ENCODE measurements at places on chromosomes 11 and 22. TPM values are rescaled to one million over a fixed set of nuclear protein-coding genes. Genes with fewer than 3 reads are reported as not detected.
A peak's percentile ranks its signal among the peaks of the same experiment; 100 is the strongest.

DNA sequence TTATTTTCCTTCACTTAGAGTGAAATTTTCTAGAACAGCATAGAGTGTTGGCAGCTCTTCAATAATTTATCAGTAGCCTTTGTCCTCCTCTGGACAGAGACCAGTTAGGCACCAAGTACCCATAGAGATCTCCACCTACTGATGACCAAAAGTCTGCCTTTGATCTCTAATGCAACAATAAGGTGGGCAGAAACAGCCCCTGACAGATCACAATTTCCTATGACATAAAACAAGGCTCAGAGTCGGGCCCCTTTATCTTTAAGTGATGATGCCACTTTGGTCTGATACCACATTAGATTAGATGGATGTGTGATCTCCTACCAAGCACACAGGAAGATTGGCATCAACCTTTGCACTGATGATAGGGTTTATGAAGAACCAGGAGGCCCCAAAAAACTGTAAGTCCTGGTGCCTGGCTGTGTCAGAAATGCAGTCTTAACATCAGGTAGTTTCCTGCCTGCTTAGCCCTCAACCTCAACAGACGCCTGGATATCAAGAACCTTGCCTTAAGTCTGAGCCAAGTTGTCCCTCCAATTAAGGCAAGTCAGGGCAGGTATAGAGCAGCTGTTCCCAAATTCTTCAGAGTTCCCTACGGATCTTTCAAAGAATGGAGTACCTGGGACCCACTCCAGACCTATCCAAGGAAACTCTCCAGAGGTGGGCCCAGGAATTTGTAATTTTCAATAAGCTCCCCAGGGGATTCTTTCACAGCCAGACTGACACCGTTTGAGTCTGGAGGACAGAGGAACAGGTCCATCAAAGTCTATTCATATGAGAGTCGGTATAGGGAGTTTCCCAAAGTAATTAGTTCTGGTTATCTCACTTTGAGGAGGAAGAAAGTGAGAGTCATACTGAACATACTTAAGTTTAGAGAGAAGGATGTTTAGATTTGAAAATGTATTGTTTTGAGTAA lies 30.6 kb upstream of the TMPRSS4 start:
- peak; percentile 18 for DNase-seq

GRCh38 chr22:41899992-41900651 lies 14.8 kb downstream of the SHISA8 start:
- DNase-seq = no peak

GRCh38 chr11:61448552-61448927 lies 18.6 kb downstream of the SDHAF2 start:
- no peak for DNase-seq

GRCh38 chr22:35589756-35590093 lies 27.4 kb downstream of the MB start:
- no peak for DNase-seq

DNA sequence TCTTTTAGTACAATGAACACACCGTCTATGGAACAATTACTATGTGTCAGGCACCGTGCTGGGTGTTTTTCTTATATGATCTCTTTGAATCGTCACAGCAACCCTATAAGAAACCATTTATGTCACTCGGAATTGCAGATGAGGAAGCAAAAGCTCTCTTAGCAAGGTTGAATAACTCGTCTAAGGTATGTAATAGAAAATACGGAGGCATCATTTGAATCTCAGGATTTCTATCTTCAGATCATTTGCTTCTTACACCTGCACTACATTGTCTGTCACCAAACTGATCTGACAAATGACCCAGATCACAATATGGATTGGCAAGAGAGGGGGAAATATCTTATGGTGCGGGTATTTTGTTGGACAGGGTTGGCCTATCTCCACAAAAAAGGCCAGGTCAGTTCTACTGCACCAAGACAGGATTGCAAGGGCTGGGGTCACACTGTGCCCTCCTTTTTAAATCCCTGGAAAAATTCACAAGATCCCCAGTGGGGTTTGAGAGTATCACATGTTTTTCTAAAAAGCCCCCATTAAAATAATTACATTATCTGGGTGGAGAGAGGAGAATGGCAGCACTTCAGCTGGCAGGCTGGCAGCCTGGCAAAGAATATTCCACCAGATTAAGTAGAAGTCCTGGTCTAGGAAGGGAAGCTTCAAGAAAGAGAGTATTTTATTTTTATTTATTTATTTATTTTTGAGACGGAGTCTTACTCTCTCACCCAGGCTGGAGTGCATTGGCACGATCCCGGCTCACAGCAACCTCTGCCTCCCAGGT lies 110.7 kb upstream of the CLMP start:
- no peak for DNase-seq

The NAALAD2 gene
- total RNA-seq = not detected

DNA sequence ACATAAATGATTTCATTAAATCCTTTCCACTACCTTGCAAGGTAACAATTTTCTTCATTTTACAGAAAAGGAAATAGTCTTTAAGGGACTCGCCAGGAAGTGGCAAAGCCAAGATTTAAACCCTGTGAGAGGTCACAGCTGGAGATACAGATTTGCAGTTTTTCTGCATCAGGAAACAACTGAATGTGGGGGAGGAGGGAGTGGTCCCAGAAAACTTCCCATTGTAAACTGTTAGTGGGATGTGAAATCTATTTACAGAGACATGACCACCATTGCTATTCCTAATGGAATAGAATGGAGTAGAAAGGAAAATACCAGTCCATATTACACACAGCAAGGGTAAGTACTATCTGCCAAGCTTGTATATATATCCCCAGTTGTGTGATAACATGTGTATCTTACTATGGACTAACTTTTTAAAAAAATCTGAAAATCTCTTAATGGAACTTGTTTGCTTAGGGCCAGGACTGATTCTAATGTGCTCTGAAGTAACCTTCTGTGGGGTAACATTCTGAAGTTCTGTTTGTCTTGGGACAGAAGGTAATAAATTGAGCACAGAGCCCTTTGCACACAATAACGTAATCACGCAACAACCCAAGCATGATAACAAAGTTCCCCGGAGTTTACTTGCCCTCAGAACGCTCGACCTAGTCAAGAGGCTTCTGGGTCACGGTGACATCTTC lies 10.9 kb upstream of the TSKU start:
- DNase-seq = no peak

DNA sequence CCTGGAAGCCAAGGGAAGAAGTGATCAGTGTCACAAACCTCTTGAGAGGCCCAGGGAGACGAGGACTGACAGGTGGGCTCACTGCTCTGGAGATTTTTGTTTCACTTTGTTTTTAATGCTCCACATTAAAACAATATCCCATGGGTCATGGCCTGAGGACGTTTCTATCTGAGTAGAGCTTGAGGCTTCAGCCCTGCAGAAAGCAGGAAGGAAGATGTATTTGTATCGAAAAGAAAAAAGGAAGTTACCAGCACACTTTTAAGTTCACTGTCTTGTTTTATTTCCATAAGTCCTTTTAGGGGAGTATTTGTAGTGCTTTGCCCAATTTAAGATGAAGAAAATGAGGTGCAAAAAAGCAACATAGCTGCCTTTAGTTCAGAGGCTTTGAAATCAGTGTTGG lies 191.1 kb downstream of the GRIK4 start:
- no peak for DNase-seq

GRCh38 chr22:44760476-44760875 lies 8.1 kb downstream of the ARHGAP8 start:
- DNase-seq = no peak

GRCh38 chr11:44516688-44517507 lies 48.6 kb upstream of the CD82 start:
- no peak for DNase-seq

GRCh38 chr11:8768625-8769333 lies 86.2 kb downstream of the RPL27A start:
- DNase-seq = no peak

GRCh38 chr11:9651481-9651880 lies 12.4 kb upstream of the SWAP70 start:
- no peak for DNase-seq

DNA sequence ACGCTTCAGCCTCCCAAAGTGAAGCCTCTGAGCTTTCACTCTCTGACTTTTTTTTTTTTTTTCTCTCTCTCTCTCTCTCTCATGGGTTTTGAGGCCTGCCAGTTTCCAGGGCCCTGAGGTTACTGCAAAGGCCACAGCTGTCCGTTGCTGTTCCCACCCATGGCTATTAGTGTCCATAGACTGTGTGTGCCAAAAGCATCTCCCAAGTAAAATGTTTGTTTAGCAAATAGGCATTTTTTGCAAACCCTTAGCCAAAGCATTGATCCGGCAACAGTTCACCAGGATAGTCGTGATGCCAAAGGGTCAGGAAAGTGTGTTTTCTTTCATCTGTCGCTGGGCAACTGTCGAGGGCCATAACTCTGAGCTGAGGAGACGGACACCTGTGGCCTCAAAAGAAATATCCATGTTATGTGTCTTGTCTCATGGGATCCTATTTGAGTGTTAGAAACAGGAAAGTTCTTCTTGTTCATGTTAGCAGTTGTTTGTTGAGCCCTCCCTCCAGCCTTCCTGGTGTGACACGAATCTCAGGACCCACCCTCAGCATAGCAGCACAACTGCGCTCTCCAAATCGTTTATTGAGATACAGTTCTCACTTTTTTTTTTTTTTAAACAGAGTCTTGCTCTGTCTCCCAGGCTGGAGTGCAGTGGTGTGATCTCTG lies 18.4 kb downstream of the FADS2 start:
- no peak for DNase-seq

DNA sequence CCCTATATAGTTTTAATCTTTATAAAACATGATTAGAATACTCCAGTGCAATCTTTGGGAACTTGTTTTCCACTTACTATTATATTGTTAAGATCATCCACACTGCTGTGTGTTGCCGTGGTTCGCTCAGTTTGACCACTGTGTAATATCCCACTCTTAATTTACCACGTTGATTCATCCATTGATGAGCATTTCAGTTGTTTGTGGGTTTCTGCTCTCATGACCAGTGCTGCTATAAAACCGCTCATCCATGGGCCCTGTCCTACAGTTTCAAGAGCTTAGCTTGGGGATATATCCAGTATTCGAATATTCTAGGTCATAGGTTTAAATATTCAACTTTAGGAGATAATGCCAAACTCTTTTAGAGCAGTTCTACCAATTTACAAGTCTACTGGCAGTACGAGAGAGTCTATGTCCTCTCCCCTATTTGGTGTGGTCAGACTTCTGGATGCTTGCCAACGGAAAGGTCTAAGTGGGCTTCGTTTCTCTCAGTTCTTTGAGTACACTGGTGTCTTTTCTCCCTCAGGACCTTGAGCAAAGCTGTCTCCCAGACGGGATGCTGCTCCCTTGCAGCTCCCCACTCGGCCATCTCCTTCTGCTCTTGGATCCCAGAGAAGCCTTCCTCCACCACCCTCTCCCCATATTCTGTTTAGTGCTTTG lies 94.9 kb upstream of the ALX4 start:
- DNase-seq = no peak

- no peak for DNase-seq
These were observed 5.6 kb downstream of the GATD1 start for GRCh38 chr11:771617-772204.

GRCh38 chr11:109507331-109507730 lies 85.3 kb downstream of the C11orf87 start:
- DNase-seq = no peak

DNA sequence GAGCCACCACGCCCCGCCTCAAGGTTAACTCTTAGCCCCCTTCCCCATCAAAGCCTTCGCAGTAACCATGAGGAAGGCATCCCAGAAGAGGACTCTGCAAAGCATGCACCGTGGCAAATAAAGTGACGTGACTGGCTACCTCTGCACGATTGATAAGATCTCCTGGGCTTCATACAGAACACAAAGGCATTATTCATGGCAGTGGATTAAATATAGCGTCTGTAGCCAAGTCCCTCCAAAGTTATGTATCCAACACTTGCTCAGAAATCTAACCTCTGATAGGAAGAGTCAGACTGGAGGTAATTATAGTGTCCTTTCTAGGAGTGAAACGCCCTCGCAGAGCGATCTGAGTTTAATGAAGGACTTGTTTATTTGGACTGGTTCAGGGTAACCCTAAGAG lies 22.4 kb downstream of the CPT1A start:
- DNase-seq = no peak

- no peak for DNase-seq
These were observed 8.7 kb downstream of the CENATAC start for GRCh38 chr11:119006656-119007055.

DNA sequence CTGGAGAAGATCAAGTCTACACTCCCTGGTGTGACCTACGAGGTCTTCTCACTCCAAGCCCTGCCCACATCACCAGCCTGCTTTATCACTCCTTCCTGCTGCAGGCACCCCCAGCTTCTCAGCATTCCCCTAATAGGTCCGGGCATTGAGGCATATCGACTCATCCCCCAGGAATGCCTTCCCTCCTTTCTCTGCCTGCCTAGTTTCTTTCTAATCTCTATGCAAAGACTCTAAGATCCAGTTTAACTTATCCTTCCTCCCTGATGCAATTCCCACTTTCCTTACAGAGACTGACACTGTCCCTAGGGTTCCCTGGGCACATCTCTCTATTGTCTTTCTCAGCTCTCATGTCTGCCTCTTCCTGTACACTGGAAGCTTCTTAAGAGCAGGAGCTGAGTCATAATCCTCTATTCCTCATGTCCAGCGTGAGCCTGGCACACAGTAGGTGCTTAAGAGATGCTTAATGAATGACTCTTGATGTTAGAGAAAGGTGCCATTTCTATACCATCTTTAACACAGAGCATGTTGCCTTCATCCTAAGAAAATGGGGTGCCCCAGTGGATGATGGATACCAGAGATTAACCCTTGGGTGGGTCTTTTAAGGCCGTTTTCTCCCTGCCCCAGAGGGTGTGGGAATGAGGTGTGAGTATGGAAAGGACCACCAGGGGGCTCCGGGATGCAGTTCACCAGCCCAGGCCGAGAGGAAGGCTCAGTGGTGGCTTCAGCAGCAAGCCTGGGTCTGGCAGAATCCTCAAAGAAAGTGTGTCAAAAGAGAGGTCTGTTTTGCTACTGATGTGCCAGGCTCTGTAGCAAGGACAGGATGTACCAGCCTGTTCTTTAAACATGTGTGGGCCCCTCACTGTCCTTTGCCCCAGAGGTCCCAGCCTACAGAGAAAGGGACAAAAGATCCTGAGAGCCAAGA lies 34.7 kb downstream of the PARVA start:
- no peak for DNase-seq

GRCh38 chr11:47305734-47306483 lies 36.0 kb downstream of the MADD start:
- no peak for DNase-seq

DNA sequence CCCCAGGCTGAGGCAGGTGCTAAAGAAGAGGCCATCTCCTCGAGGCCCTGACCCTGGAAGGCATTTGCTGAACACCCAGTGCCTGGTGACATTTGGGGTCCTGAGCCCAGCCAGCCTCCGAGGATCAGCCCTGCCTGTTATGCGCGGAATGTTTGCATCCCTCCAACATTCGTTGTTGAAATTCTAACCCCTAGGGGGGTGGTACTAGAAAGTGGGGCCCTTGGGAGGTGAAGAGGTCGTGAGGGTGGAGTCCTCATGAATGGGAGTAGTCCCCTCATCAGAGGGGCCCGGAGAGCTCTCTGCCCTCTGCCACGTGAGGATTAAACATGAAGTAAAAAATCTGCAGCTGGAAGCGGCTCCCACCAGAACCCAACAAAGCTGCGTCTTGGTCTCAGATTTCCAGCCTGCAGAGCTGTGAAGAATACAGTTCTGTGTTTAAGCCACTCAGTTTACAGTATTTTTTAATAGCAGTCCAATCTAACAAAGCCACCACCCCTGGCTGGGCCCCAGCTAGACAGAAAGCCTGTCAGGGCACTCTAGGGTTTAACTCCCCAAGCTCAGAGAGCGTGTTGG lies 35.3 kb upstream of the SEPTIN5 start:
- no peak for DNase-seq

The TRIM21 gene
- 22.8 TPM for total RNA-seq

The WNT11 gene
- not detected for total RNA-seq

The COMT gene
- total RNA-seq = 118 TPM

The CCDC188 gene
- total RNA-seq = not detected

The OLFML1 gene
- total RNA-seq = not detected
